ENCODE measurements at places on chromosomes 6 and 20.

DNA sequence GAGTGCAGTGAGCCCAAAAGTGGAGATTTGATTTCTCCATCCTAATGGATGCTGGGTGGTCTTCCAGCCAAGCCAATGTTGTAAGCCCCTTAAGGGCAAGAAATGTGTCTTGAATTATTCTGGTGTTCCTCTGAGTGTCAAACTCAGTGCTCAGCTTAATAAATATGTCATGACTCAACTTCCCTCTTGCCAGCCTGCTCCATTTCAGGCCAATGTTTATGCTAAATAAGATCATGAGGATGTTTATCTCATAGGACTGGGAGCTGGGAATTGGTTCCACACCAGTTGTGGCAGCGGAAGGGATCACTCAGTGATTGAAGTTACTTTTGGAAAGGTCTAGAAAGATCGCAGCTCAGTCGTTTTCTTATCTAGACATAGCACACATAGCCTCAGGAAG is 90.4 kb upstream of the ISM1 start:
- no peak for DNase-seq

DNA sequence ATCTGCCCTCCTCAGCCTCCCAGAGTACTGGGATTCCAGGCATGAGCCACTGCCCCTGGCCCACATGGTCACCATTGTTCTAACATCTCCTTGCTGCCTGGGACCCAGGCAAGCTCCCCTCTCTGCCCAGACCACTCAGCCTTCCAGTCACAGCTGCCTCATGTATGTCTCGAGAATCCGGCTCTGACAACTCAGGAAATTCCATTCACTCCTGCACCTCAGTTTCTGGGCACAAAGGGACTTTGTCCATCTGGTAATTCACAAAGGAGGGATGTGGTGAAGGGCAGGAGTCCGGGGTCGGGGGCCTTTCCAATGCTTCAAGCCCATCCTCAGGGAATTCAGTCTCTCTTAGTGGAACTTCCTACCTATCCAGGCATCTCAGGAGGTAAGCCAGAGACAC is 40.7 kb downstream of the JPH2 start:
- no peak for DNase-seq

DNA sequence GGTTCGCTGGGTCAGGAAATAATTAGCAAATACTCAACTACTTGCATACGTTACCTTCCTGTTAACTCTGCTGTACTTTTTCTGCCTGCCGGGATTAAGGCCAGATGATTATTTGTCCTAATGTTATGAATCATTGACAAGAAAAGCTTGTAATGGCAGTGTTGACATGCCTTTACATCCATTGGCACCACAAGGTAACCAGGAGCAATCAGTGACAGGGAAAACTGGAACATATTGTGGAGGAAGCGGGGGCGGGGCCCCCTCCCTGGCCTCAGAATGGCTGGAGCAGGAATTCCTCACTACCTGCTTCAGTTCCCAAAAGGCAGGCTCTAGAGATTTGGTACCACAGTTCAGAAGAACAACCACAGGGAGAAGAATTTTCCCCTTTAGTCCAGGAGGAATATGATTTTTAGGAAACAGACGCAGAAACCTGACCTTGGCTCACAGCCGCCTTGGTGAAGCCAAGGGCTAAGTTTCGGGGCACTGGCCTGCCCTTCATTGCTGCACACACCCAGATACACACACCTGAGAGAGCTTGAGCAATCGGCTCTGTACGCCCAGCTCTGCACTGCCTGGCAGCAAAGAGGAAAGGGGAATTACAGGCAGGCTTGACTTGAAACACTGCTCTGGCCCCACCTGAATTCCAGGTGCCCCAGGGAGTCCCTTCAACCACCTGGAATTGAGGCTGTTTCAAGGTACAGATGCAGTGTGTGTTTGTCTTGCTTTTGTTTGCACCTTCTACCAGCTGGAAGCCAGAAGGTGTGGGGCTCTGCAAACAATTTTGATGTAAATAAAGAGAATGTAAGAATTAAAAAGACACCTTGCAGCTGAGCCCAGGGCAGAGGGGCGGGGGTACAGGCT is 89.8 kb downstream of the MYB start:
- DNase-seq = peak; percentile 92

DNA sequence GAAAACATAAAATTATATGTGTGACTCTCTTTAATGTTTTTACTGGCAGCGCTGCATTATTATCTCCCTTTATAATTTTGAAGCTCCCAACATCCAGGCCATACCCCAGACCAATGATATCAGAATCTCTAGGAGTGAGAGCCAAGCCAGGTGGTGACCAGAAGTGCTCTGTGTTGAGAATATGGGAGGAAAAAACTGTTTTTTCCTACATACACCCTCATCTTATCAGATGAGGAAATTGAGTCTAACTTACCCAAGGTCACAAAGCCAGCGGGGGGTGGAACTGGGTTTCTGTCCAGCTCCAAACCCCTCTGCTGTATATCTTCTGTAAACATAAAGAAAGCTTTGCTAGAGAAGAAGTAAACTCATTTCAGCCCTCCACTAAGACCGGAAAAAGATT is 42.5 kb downstream of the LY86 start:
- DNase-seq = no peak

GRCh38 chr20:40462566-40462965 is 226.5 kb downstream of the MAFB start:
- DNase-seq = no peak

- no peak for DNase-seq
Measured at GRCh38 chr6:105432797-105433196, 29.9 kb upstream of the PREP start.

DNA sequence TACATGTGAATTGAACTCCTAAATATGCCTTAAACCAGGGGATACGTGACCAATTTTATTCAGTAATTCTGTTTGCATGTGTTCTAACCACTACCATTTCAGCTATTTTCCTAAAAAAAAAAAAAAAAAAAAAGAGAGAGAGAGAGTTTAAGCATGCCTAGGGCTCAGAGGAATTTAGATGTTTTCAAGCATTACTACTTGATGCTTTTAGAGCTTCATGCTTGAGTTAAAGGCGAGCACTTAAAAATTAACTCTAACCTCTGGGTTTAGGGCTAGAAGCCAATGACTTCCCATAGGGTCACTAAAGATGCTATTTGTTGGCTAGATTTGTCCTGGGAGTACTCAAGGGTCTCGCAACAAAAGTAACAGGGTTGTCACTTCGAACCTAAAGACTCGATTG is 217.7 kb downstream of the ATXN1 start:
- no peak for DNase-seq
